Stimulated activated CD8-positive, alpha-beta memory T cell treated with anti-CD3 and anti-CD28 coated beads, Interleukin-2, amount 100 ng/mL, for 48 hours (primary cell): ENCODE measurements at places on chromosomes 6 and 20.

DNA sequence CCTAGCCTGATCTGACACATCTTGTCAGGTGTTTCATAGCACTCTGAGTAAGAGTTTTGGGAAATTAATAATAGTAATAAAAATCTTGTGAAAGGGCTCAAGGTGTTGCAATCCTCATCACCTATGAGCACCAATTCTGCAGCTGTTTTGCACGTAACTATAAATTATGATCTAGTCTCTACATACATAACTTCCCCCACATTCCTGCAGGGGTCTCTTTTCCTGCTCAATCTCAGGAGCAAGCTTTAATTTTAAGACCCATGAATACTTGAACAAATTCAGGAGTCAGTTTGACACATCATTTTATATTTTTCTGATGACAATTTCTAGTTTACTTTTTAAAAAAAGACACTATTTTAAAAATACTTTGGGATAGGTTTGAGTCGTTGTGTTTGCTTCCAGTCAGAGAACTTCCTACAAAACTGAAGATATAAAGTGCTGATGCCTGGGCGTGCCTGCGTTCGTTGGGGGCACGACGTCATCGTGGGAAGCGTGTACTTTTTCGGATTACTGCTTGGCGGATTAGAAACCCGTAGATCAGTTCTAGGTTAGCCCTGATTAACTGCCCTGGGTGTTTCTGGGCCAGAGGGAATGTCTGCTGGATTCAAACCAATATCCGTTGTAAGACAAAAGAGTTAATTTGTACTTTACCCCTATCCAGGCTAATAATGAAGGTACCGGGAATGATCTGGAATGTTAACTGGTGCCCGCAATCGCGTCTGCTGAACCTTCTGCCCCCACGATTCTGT is 1.0 kb upstream of the E2F3 start:
- peak; percentile 38 for DNase-seq

GRCh38 chr6:170101281-170102035 is 189.4 kb downstream of the DLL1 start:
- DNase-seq, result no peak

DNA sequence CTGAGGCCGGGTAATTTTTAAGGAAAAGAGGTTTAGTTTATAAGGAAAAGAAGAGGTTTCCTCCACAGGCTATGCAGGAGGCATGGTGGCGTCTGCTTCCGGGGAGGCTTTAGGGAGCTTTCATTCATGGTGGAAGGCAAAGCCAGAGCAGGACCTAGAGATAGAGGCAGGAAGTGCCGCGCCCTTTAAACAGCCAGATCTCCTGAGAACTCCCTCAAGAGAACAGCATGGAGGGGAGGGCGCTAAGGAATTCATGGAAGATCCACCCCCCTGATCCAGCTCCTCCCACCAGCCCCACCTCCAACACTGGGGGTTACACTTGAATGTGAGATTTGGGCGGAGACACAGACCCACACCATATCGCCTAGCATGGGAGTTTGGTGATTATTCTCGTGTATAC is 13.9 kb upstream of the DACT2 start:
- DNase-seq, result no peak

GRCh38 chr20:63072991-63073737 is 66.4 kb upstream of the BHLHE23 start:
- DNase-seq, result no peak

DNA sequence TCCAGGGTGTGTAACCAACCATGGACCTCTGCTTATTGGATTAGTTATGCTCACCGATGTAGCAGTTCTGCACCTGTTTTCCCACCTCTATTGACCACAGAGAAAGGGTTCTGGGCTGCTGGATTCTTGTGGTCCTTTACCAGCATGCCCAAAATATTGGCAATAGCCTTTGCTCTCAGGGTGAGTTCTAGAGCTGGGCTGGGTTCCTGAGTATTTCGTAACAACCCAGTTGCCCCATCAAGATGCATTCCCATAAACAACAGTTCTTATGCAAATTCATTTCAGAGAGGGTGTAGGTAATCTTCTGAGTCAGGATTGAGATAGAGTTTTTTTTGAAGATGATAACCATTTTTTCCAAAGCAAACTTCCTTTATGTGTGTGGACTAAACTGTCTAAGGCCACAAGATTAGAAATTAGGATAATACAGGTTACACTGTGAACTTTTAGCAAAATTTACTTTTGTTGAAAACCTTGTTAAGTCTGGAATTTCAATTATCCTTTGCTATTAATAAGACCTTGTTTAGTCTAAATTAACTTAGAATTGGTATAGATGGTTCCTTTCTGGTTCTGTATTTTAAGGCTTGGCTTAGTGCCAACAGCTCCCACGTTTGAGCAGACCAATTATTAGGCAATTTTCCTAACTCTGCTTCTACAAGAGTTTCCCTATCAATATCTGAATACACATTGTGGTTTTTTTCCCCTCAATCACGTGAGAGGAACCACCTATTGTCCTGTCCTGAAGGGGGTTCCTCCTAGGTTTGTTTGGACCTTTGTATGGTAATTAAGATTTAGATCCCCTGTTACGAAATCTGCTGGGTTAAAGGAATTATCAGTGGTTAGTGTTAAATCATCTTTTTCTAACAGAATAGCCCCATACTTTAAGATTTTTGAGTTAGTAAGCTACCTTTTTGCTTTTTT is 46.1 kb downstream of the TBX18 start:
- no peak for DNase-seq
